Esophagus muscularis mucosa (tissue), 4 donors: ENCODE measurements at places on chromosomes 5 and 9. TPM values are rescaled to one million over a fixed set of nuclear protein-coding genes. Genes with fewer than 3 reads are reported as not detected.

DNA sequence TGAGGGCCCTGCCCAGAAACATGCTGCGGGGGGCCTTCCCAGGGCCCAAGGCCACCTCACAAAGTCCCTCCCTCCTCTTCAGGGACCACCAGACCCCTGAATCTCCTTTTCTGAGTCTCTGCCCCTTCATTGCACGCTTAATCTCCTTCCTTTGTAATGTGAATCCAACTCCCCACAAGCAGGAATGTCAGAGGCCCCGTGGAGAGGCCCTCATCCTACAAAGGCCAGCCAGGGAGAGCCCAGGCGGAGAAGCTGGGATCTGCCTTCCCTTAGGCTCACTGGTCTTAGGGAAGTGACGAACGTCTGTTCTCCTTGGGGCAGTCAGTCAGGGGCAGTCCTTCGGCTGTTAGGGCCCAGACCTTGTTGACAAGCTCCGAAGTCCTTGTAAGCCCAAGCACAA lies 2.3 kb downstream of the SMIM33 start:
- H3K27me3 ChIP-seq = no peaks in the 10 kb centered on the region
- DNase-seq = no peak
- peaks cover 31% of the 10 kb centered on the region for H3K4me1 ChIP-seq
- peak overlapping the region; percentile 49 for H3K27ac ChIP-seq
- H3K4me3 ChIP-seq = no peak overlapping the region

- DNase-seq = no peak
- H3K27ac ChIP-seq = no peak overlapping the region
- H3K36me3 ChIP-seq = no peaks in the 10 kb centered on the region
- no peak overlapping the region for H3K4me3 ChIP-seq
- H3K27me3 ChIP-seq = peaks cover 13% of the 10 kb centered on the region
- peaks cover 17% of the 10 kb centered on the region for H3K4me1 ChIP-seq
Observed at GRCh38 chr5:168295574-168296201, 4.2 kb downstream of the WWC1 start.

DNA sequence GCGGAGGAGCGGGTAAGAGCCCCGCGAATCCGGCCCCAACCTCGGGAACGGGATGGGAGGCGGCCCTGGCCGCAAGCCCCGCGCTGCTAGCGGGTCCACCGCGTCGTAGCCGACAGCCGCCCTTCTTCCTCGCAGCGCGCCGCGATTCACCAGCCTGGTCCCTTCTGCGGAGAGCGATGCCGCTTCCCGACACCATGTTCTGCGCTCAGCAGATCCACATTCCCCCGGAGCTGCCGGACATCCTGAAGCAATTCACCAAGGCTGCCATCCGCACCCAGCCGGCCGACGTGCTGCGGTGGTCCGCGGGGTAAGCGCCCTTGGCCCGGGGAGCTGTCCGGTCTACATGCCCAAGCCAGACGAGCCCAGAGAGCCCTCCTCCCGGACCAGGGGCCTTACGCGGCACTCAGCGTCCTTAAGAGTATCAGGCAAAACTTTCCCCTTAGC lies 335 bp downstream of the ROPN1L start:
- H3K4me3 ChIP-seq = peak overlapping the region; percentile 65
- no peak for DNase-seq
- peak overlapping the region; percentile 83 for H3K27ac ChIP-seq
- H3K27me3 ChIP-seq = no peaks in the 10 kb centered on the region

- H3K27ac ChIP-seq = no peak overlapping the region
- peaks cover 12% of the 10 kb centered on the region for H3K27me3 ChIP-seq
- H3K4me1 ChIP-seq = peaks cover 23% of the 10 kb centered on the region
- no peaks in the 10 kb centered on the region for H3K36me3 ChIP-seq
Observed at GRCh38 chr9:126584611-126585010, 29.1 kb upstream of the LMX1B start.

DNA sequence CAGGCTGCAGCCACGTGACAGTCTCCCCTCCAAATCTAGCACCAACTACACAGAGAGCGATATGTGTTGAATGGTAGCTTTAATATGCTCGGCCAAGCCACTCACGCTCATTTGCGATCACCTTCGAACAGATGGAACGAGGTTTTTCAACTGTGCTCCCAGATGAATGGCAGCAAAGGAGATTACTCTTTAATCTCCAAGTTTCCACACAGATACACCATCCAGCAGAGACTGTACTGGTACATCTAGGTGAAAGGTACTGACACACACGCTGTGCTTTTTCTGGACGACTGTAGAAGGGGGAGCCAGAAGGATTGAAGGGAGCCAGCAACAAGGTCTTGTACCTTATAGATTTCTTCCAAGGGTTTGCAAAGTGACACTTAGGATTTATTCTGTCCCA lies 263.9 kb downstream of the NR3C1 start:
- H3K4me3 ChIP-seq = no peak overlapping the region
- H3K4me1 ChIP-seq = peaks cover 50% of the 10 kb centered on the region
- H3K36me3 ChIP-seq = peaks cover 8% of the 10 kb centered on the region
- H3K27ac ChIP-seq = no peak overlapping the region

- no peak overlapping the region for H3K27ac ChIP-seq
- no peaks in the 10 kb centered on the region for H3K4me1 ChIP-seq
- H3K27me3 ChIP-seq = no peaks in the 10 kb centered on the region
Observed at GRCh38 chr5:97006454-97007060, 70.7 kb downstream of the LNPEP start.

The SLC45A2 gene
- total RNA-seq = not detected

DNA sequence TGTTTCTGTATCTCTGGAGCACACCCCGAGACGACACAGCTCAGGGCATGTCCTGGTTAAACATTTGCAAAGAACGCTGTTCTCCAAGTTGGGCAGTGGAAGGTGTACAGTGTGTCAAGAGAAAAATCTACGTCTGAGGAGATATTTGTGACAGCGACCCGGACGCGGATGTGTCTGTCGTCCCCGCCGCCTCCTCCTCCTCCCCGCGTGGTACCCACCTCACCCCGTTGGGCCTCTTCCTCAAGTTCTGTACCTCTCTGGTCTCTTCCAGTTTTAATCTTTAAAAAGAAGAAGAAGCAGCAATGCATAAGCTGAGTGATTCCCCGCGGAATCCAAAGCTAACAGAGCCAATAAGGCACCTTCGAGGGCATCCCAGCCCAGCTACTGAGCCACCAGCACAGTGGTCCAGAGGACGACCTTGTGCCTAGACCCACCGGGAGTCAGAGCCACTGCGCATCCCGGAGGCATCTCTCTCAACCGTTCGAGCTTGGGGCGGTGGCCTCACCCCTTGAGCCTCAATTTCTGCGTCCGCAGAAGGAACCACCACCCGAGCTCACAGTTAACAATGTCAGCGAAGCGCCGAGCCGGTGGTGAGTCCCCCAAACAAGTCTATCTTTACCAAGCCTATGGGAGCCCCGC lies 467 bp downstream of the C9orf78 start:
- peak overlapping the region; percentile 92 for H3K27ac ChIP-seq
- H3K36me3 ChIP-seq = peaks cover 37% of the 10 kb centered on the region
- peaks cover 46% of the 10 kb centered on the region for H3K4me1 ChIP-seq

DNA sequence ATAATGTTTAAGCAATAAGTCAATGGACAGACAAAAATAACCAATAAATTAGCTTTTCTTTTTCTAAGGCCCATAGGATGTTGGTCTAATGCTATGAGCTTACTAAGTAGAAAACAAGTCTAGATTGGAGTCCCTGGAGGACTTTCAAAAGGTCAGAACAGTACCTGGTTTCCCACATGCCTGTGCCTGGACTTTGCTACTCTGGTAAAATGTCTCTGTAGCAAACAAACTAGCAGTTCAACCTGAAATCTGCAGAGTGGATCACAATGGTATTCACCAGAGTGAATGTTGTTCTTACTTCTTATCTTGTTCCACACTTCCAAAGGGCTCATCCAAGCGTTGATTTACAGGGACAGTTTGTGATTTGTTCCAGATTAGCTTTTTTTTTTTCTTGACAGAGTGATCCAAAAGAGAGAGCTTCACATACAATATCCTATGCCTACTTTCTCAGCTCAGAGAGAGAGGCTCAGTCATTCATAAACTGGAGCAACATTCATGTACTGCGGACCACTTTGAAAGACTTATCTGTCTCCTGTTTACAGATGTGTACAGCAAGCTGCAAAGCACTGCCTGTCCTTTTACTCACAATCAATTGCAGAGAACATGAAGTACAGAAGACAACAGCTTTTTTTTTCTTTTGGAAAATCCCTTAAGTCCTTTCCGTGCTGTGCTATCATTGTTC lies 466.1 kb downstream of the SPATA31D1 start:
- H3K27ac ChIP-seq = no peak overlapping the region
- no peak for DNase-seq
- H3K4me1 ChIP-seq = no peaks in the 10 kb centered on the region
- no peaks in the 10 kb centered on the region for H3K36me3 ChIP-seq
- no peaks in the 10 kb centered on the region for H3K27me3 ChIP-seq

GRCh38 chr5:1122511-1123294 lies 10.8 kb upstream of the SLC12A7 start:
- H3K36me3 ChIP-seq = no peaks in the 10 kb centered on the region
- peaks cover 24% of the 10 kb centered on the region for H3K4me1 ChIP-seq
- no peak overlapping the region for H3K4me3 ChIP-seq
- no peak for DNase-seq
